ENCODE measurements at places on chromosomes 12 and 14.
A peak's percentile ranks its signal among the peaks of the same experiment; 100 is the strongest.

- no peak for DNase-seq
Measured at GRCh38 chr14:47585447-47585846, 90.0 kb downstream of the MDGA2 start.

GRCh38 chr14:97946240-97946639, 1149.1 kb downstream of the VRK1 start:
- no peak for DNase-seq

DNA sequence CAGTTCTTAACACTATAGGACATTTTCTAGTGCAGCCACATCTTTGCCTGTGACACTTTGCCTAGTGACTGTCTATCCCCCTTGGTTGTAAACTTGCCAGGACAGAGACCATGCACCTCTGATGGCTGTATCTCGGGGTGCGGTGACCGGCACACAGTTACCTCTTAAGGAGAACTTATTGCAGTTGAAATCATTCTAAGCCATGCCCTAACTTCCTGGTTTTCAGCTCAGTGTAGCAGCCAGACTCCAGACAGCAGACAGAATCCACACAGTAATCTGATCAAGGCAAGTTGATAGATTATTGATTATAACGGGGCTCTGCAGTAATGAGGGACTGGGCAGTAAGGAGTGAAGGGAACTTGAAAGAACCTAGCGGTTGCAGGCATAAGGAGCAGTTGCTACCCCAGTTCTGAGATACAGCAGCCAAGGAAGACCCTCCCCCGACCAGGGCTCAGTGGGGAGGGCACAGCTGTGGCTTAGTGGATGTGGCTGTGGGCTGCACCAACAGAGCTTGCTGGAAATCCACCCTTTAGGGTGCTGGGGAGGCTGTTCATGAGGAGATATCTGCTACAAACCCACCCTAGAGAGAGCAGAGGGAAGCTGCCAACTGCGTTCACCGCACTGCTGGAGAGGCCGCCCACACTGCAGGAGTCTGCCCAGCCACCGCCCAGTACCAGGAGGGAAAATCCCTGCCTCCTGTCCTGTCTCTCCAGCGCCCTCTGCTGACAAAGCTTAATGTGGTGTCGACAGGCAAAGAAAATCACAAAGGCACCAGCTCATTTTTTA, 58.2 kb upstream of the BEGAIN start:
- DNase-seq = peak; percentile 90

DNA sequence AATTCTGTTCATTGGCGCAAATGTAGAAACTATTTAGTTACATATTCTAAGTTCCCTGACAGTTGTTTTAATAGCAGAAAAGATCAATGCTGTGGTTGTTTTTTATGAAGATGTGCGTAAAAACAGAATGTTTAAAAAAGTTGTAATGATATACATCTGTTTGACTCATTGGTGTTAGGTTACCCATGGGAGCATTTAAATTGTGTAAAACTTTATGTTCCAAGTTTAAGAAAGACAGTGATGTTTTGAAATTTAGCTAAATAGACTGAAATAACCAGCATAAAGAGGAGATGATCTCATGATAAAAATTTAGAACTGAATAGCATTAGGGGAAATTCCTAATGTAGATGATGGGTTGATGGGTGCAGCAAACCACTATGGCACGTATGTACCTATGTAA, 3.6 kb downstream of the PELI2 start:
- no peak for DNase-seq

DNA sequence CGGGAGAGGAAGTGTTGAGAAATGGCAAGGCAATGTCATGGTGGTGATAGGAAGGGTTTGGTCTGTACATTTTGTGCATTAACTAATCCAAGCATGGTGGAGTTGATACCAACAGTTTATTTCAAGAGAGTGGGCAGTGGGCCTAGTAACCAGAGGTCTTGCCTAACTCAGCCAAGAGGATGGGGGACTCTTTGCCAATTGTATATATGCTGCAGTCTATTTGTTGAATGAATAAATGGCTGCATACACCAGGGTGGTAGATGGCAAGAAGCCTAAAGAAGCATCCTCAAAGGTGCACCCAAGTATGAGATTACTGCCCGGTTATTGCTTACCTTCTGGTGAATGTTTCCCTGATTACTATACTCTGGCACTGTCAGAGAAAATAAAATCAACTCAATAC, 295.9 kb downstream of the ITPR2 start:
- no peak for DNase-seq

DNA sequence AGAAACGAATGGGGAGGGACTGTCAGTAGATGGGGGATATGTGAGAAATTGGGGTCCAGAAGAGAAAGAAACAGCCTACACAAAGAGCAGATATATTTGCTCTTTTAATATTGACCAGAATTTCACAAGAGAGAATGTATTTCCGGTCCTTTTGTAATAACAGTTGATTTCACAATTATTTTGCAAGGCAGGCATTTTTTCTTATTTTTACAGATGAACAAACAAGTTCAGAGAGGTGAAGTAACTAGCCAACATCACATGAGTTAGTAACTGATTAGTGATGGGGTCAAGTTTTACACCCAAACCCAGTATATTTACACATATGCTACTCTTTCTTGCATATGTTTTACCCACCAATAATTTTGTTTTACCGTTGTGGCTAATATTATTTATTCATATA, 188.2 kb downstream of the NAV3 start:
- DNase-seq = peak; percentile 4

DNA sequence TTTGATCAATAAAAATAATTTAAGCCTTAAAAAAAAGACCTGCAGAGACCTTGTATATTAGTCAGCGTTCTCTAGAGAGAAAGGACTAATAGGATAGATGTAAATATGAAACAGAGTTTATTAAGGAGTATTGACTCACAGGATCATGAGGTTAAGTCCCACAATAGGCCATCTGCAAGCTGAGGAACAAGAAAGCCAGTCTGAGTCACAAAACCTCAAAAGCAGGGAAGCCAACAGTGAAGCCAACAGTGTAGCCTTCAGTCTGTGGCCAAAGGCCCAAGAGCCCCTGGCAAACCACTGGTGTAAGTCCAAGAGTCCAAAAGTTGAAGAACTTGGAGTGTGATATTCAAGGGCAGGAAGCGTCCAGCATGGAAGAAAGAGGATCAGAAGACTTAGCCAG, 66.3 kb downstream of the TBX5 start:
- no peak for DNase-seq

DNA sequence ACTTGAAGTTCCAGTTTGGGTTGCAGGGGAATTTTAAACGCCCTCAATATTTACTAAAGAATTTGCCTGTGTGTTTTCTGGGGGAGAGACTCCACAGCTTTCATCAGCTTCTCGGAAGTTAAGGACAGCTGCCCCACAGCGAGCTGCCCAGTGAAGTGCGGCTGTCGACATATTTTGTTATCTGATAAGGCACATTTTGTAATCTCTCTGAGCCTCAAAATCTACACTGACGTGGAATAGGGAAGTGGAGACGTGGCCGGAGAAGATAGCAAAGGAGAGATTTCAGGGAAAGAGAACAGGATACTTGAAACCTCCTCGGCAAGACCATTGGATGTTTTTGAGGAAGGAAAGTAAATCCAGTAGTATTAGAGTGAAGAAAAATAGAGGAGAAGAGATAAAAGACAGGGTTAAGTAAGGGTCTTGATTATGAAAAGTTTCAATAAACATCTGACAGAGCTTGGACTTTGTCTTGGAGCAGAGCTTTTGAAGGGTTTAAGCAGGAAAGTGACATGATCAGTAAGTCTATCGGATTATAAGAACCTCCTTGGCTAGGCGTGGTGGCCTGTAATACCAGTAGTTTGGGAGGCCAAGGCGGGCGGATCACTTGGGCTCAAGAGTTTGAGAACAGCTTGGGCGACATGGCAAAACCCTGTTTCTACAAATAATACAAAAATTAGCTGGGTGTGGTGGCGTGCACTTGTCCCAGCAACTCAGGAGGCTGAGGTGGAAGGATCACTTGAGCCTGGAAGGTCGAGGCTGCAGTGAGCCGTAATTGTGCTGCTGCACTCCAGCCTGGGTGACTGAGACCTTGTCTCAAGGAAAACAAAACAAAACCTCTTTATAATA, 1.1 kb downstream of the POLR3B start:
- DNase-seq = peak; percentile 27

DNA sequence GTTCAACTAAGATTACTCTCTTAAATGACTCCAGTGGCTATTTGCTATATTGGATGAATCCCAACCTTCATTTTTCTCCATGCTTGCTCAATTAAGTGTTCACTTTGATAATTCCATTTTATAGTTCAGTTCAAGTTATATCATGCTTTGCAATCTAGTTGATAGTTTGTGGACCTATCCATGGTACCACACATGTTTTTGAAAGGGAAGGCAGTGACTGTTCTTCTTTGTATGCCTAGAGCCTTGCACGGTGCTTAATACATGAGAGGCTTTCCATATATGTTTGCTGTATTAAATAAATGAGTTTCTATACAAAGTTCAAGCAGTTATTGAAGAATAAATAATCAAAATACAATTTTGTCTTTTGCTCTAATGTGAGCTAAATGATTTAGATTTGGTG, 391.3 kb downstream of the NELL2 start:
- DNase-seq = no peak

DNA sequence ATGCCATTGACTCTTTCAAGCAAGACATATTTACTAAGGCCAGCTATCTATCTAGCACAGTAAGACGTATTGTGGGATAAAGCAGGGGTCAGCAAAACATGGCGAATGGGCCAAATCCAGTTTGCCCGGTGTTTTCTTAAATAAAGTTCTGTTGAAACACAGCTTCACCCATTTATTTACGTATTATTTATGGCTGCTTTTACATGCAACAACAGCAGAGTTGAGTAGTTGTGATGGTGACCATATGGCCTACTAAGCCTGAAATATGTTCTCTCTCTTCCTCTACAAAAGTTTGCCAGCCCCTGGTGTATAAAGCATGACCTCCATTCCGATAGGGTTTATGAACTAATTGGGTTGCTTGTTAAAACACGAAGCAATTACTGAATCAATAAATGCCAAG, 322.1 kb downstream of the CCDC91 start:
- DNase-seq = no peak

- no peak for DNase-seq
Measured at GRCh38 chr12:41437563-41437962, 249.4 kb downstream of the PDZRN4 start.

GRCh38 chr12:111964935-111965334, 48.0 kb downstream of the TMEM116 start:
- no peak for DNase-seq

GRCh38 chr12:67019070-67019469, 250.1 kb upstream of the CAND1 start:
- DNase-seq = no peak

DNA sequence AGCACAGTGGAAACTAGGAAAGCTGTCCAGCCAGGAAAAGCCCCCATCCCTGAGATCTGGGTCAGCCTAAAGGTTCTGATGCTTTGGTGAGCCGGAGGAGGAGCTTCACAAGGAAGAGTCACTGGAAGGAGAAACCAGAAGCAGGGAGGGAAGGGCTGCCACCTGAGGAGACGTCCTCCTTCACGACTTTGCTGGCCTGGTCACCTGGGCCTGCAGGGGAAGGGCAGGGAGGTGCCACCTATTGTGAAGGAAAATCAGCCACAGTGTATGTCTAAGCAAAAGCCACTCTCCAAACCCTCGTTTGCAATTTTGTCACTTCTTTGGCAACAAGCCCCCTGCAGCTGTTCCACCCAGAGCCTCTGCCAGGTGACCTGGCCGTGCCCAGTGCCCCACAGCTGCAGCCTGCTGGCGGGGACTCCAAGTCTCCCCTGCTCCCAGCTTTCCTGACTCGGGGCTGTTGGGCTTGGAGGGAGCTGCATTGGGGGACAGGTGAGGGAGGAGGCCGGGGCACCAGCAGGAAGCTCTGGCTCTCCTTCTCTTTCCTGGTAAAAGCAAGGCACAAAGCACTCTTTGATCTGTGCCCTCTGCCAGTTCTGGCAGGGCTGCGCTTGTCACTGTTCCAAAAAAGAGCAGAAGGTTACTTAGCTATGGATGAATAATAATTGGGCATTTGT, 120.9 kb upstream of the BCL2L14 start:
- no peak for DNase-seq

DNA sequence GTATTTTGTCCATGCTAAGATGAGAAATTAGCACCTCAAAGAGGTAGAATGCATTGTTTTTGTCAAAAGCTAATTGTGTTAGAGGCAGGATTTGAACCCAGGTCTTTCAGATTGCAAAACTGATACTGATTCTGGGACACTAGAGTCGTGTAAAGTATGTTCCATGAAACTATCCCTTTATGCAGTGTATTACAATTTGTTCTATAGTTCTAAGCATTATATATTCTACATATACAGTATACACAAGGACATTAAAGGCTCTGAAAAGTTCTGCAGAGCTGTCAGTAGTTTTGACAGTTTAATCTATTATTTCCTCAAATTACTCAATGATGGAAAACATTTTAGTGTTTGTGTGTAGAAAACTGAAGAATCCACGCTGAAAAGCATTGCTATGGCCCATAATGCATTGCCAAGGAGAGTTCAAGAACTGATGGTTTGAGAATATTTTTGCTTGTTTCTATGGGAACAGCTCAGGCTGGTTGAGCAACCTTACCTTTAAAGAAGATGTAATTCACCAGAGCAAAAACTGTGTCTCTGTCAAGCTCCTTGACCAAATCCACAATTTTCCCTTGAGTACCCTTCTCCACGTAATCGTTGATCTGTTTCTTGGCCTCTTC, 6.2 kb downstream of the SERPINA1 start:
- no peak for DNase-seq

DNA sequence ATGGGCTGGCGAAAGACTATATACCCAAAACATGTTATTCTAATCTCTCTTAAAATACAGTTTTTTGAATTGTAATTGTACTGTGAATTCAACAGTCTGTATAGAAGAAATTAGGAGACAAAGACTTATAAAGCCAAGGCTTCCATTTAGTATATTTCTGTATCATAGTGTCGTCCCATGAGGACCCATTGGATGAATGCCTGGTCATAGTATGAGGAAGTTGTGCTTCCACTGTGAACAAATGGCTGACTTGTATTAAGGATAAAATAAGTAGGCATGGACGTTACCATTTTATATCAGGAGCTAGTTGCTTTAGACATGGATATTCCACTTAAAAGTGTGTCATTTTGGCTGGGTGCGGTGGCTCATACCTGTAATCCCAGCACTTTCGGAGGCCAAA, 55.9 kb upstream of the NAV3 start:
- DNase-seq = no peak

GRCh38 chr12:131673888-131674257, 37.0 kb upstream of the SFSWAP start:
- peak; percentile 20 for DNase-seq

GRCh38 chr14:103880348-103881267, 33.2 kb upstream of the PPP1R13B start:
- DNase-seq = peak; percentile 34

DNA sequence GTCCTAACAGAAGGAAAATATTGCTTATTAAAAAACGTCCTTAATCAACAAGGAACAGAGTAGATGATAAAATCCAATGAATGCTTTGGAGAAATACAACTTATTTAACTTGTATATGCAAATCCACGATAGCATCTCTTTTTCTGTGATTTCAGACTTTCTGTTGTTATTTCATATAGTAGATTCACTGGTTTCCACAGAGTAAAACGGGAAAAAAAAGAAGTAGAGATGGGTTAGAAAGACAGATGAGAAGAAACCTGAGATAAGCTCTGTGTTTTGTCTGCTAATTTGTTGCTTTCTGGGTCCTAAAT, 447.7 kb downstream of the RERGL start:
- no peak for DNase-seq

Measured in epithelial cell of esophagus (primary cell).